Fibroblast of mammary gland (primary cell): ENCODE measurements at places on chromosomes 6 and 20.

DNA sequence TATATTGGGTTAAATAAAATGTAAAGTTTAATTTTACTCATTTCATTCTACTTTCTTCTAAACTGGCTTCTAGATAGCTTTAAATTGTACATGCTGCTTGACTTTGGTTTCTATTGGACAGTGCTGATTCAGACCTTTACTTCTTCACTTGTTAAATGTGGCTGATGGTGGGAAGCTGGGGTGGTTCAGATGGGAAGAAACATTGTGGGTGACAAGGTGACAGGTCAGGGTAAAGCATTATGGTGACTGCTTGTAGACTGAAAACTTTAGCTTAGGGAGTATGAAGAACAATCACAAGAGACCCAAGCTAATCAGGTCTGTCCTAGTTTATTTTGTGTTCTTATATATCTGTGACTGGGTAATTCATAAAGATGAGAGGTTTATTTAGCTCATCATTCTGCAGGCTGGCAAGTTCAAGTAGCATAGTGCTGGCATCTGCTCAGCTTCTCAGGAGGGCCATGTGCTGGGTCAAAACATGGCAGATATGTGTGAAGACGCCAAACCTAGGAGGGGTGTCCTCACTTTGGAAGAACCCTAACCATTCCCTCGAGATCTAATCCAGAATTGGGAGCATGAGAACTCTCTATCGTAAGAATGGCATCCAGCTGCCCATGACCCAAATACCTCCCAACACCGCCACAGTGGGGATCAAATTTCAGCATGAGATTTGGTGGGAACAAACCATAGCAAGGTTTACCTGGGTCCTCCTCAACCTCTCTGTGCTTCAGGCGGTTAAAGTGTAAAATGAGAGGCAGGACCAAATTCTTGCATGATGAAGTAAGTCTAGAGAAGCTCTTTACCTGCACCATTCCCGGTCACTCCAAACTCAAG, 102.8 kb downstream of the FYN start:
- DNase-seq: no peak

DNA sequence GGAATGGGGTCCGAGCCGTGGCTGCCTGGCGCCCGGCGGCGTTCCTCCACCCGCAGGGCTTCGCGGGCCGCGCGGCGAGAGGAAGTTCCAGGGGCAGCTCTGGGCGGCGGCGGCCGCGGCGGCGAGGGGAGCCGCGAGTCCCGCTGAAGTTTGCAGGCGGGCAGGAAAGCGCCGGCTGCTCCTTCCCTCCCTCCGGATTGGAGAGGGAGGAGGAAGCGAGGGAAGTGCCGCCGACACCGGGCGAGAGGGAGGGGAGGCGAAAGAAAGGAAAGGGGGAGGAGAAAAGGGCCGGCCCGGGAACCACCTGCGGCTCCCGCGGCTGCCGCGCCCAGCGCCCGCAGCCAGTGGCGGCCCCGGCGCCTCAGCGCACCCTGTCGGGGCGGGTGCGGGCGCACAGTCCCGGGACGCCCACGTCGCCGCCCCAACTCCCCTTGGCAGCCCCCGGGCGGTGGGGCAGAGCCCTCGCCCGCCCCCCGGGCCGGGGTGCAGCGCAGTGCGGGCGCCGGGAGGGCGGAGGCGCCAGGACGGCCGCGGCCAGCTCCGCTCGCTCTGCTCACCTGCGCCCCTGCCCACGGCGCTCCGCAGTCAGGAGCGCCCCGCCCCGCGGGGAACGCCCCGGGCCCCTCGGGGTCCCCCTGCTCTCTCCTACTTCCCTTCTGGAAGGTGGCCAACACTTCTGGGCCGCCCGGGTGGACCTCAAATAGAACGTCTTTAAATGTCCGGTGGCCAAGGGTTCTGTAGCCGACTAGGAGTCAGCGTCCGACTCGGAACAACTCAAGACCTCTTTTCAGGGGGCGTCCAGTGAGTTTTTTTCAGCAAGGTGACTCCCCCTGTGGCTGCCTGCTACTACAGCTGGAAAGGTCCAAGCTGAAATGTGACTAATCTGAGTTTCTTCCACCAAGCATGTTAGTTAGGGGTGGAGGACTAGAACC, 80.3 kb upstream of the CCDC28A start:
- DNase-seq: peak; percentile 52

GRCh38 chr6:122604676-122605075, 5.5 kb upstream of the PKIB start:
- no peak for DNase-seq

DNA sequence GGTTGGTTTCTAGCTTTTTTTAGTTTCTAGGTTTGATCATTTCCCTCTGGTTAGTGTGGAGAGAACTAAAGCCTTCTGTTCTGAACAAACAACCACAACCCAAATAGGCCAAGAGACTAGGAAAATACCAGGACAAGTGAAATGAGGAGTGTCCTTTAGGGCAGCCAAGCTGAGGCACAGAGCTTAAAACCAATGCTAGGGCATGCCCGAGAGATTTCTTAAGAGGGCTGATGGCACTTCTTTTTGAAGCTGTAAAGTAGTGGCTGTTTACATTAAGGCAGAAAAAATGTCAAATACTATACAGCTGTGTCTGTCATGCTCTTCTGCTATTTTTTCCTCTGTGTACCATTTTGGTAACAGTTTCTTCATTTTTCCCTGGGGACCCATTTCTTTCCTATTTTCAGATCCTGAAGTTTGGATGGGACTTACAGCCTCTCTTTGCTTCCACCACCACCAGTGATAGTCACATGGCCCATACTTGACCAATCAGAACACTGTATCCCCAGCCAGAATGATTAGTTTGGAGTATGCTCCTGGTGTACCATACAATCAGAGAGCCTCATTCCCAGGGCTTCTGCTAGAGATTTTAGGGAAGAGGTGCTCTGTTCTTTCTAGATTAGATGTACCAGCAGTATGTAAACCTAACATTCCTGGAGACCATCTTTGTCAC, 154.4 kb downstream of the BMP2 start:
- DNase-seq: no peak

GRCh38 chr6:16180696-16181438, 52.0 kb downstream of the MYLIP start:
- DNase-seq: no peak

DNA sequence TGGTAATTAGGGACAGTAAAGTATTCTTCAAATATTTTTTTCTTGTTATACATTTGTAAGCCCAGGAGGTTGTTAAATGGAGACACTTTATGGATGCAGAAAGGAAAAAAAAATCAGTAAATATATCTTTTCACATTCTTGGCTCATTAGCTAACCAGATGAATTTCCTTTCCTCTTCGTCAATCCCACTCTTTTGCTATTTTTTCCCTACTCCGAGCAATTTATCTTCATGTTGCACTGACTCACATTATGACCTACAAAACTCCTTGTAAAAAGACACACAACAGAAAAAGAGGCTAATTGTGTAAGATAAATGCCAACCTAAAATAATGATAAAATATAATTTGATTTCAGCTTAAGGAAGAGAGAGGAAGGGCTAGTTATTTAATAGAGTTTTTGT, 472.9 kb upstream of the ZNF337 start:
- DNase-seq: peak; percentile 28

GRCh38 chr6:157172231-157172701, 151.1 kb downstream of the TMEM242 start:
- no peak for DNase-seq

DNA sequence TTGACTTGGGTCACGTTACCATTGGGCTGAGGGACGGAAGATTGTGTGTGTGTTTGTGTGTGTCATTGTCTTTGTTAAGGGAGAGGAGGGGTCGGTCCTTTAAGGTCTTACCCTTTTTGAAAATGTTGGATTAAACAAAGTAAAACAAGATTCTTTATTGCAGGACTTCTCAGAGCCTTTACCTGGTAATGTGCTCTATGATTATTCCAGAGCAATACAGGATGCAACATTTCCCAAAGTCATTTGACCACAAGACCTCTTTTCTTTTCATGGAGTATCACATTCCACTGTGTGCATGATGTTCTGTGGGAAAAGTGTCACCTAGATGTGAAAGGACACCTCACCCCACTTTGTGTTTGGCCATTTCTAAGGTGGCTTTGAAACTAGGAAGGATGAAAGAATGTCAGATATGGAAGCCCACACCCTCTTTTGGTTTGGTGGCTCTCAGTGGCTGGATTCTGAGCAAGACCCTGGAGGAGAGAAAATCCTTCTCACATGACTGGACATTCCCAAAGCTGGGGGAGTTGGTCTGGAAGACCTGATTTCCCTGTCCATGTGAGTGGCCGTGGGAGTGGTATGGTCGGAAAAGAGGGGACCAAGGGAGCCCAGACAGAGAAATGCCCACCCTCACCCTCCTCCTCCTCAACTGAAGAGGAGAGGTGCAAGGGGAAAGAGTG, 18.2 kb upstream of the ZNF831 start:
- no peak for DNase-seq

- peak; percentile 40 for DNase-seq
Observed at GRCh38 chr6:44715188-44715587, 327.7 kb downstream of the CDC5L start.

DNA sequence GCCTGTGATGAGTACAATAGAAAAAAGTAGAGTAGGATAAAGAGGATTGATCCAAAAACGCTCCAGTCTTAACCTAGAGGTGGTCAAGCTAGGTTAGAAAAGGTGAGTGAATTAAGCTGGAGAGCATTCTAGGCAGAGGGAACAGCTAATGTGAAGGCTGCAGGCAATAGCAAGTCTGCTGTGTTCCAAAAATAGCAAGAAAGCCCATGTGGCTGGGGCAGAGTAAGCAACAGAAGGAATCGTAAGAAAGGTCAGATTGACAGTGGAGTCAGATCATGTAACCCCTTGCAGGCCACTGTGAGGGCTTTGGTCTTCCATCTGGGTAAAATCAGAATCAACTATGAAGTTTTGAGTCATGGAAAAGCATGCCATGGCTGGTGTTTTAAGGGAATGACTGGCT, 155.0 kb downstream of the OPN5 start:
- DNase-seq: no peak

DNA sequence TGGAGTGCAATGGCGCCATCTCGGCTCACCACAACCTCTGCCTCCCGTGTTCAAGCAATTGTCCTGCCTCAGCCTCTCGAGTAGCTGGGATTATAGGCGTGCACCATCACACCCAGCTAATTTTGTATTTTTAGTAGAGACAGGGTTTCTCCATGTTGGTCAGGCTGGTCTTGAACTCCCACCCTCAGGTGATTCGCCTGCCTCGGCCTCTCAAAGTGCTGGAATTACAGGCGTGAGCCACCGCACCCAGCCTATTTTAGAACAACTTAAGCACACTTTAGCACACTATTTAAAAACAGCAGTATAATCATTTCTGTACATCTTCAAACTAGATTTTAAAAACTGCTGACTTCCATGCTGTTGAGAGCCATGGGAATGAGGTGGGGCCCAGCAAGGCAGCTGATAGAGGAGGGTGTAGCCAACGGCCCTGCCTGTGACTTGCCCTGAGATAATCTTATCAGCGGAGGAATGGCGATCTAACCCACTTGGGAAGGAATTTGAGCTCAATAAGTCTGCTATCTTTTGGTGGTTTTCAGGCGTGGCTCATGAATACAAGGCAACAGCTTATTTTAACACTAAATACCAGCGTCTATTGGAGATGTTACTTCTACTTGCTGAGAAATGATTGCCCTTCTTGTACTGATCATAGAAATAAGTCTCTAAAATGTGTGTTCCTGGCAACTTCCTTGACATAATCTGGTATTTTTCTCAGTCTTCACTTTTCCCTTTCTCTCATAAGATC, 12.1 kb downstream of the ZDHHC14 start:
- DNase-seq: no peak

DNA sequence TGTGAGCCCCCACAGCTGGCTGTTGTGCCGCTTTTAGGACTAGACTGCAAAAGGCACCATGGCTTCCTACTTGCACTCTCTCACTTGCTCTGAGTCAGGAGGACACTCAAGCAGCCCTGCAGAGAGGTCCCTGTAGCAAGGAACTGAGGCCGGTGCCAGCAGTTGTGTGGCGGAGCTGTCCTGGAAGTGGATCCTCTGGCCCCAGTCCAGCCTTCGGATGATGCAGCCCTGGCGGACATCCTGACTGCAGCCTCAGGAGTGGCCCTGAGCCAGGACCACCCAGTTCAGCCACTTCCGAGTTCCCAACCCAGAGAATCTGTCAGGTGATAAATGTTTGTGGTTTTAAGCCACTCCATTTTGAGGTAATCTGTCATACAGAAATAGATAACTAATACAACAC, 17.5 kb downstream of the CTCFL start:
- DNase-seq: peak; percentile 31
